ENCODE measurements at places on chromosomes 16 and 17.

DNA sequence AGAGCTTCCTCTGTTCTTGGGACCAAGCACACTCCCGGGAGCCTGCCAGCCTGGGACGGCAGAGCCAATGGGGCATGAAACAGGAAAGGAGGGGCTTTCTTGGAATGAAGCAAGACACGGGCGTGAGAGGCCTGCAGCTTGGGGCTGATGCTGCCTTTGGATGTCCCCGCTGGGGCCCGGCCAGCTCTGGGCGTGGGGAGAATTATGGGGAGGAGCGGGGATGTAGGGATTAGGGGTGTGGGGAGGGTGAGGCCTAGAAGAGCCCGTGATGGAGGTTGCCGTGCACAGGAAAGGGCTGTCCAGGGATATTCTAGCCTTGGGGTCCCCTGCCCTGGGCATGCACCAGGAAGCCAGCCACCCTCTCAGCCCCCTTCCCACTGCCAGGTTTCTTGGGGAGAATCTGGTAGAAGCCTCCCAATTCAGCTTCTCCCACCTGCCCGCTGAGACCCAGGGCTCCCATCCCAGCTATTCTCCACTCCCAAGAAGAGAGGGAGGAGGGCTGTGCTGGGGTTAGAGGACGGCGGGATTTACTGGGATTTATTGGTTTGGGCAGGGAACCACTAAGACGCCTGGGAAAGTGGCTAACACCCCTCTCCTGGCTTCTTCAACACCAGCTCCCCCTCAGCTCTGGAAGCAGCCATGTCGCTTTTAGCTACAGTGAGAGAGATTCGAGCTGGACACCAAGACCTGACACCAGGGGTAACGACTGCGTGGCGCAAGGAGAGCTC, 20.0 kb upstream of the NXPH3 start:
- DNase-seq = no peak

DNA sequence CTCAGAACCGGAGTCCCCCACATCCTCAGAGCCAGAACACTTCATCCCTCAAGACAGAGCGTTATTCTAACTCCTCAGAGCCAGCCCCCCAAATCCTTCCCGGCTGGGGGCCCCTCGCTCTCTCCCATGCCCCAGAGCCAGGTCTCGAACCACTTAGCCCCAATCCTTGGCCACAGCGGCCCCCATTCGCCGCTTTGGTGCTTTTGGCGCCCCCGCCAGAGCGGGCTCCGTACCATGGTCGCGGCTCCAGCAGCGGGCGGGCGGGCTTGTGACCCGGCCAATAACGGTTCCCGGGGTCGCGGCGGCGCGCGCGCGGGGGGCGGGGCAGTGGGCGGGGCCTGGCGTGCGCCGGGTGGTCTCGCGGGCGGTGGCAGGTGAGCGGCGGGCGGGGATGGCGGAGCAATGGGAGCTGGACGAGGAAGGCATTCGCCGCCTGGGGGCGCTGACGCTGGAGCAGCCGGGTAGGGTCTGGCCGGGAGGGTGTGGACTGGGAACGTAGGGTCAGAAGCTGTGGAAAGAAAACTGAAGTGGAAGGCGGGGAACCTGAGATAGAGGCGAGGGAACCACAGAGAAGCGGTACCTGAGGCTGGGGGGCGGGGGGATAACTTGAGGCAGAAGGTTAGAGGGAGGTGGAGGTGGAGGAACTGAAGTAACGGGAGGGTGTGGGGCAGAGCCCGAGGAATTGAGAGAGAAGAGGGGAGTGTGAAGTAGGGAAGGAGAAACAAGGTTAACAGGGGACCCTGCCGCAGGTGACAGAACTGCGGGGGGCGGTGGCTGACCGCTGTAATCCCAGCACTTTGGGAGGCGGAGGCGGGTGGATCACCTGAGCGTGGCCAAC, at the start of the genes KCTD19 and LRRC36:
Gene KCTD19, minus strand, starts transcription at position 270 of the 838 bp plus-strand sequence. Its CDS starts 34 bp downstream, at position 236.
Gene LRRC36, plus strand, starts transcription at position 344 of the 838 bp plus-strand sequence. Its CDS starts 48 bp downstream, at position 392.
- no peak for DNase-seq

DNA sequence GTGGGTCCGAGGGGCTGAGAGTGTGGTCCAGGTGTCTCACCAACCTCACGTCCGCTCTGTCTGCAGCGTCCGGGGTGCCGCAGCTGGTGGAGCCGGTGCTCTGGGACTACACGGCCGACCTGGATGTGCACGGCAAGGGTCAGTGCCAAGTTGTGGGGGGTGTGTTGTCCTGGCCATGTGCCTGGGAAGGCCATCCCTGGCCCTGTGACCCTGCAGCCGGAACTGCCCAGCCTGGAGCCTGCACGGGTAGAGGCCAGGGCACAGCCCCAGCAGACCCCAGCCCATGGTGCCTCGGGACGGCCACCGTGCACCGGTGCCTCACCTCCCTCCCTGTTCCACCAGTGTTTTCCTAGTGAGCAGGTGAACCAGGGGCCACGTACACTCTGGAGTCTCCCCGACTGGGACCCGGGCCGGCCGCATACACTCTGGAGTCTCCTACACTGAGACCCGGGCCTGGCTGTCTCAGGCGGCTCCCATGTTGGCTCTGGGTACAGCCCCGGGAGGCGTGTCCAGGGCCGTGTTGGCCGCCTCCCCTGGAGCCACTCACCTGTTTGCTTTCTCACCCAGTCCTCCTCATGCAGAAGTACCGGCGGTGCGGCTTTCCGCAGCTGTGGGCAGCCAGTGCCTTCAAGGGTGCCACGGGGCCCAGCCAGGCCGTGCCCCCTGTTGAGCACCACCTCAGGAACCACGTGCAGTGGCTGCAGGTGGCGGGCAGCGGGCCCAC, 13.8 kb downstream of the CYBC1 start:
- no peak for DNase-seq

DNA sequence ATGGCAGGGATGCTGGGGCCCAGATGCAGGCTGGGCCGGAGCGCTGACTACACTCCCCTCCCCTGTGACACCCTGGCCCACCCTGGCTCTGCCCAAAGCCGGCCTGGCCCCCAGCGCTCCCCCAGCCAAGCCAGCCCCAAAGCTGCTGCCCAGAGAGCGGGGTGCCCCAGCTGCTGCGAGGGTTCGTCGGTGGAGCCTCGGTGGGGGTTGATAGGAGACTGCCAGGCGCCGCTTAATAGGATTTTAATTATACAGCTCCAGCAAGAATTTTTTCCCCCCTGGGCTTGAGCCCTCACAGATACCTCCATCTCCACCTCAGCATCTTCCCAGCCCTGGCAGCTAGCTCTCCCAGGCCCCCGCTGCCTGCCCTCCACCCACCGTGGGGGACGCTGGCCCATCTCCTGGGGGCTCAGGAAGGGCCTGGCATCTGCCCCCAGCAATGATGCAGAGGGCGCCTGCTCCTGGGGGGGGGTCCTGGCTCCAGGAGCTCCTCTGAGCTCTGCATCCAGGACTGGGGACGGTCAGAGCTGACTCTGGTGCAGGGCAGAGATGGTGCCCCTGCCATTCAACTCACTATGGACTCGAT, 36.8 kb upstream of the DLX4 start:
- no peak for DNase-seq

DNA sequence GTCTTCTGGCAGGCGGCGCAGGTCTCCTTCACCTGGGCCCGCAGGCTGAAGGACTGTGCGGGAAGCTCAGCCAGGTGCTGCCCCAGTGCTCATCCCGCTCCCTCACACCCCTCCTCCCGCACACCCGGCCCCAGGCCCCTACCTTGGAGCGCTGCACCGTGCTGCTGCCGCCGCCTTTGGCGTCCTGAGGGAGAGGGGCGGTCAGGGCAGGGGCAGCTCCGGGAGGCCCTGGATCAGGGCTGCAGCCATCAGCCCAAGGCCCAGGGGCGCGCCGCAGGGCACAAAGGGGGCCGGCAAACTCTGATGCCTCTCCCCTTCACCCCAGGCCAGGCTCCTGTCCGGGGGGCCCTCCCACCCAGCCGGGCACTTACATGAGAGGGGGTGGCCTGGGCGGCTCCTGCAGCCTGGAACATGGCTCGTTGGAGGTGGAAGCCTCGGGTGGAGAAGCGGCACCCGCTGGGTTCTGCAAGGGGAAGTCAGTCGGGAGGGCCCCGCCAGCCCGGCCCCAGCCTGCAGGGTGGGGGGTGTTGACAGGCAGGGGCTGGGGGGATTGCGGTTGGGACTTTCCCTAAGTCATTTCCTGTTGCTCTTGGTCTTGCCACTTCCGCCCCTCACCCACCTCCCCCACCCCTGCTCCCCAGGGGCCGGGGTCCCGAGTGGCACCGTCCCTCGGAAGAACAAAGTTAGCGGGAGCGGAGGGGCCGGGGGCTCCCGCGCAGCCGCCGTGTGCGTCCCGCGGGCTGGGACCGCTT, 863 bp downstream of the LIMD2 start:
- no peak for DNase-seq

Measured in dorsolateral prefrontal cortex (tissue), 122 donors.